ENCODE measurements at places on chromosomes 11 and 22.

- DNase-seq: peak; percentile 83
Observed at GRCh38 chr22:41367039-41367679, 14.6 kb upstream of the TEF start.

- no peak for DNase-seq
Observed at GRCh38 chr11:211295-211694, 3.8 kb downstream of the RIC8A start.

DNA sequence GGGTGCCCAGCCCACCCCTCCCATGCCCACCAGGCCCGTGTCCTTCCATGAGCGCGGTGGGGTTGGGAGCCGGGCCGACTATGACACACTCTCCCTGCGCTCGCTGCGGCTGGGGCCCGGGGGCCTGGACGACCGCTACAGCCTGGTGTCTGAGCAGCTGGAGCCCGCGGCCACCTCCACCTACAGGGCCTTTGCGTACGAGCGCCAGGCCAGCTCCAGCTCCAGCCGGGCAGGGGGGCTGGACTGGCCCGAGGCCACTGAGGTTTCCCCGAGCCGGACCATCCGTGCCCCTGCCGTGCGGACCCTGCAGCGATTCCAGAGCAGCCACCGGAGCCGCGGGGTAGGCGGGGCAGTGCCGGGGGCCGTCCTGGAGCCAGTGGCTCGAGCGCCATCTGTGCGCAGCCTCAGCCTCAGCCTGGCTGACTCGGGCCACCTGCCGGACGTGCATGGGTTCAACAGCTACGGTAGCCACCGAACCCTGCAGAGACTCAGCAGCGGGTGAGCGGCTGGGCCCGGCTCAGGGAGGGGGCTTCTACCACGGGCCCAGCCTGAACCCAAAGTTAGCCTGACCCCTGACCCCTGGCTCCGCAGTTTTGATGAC, 3.0 kb downstream of the PKP3 start:
- no peak for DNase-seq

DNA sequence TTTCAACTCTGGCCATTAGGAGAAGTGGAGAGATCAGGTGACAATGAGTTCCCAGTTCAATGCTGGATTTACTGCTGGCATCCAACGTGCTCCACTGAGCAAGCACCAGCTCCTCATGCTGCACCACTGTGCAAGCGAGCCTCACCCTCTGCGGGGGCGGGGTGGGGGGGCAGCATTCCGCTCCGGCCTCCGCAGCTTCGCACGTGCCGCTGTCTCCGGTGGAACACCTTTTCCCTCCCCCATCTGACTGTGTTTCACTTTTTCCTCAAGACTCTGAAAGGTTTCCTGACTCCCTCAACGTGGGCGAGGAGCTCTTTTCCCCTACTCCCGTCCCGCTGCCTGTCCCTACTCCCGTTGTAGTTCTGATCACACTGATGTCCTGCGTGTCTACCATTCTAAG, 835 bp upstream of the RHOD start:
- peak; percentile 19 for DNase-seq

DNA sequence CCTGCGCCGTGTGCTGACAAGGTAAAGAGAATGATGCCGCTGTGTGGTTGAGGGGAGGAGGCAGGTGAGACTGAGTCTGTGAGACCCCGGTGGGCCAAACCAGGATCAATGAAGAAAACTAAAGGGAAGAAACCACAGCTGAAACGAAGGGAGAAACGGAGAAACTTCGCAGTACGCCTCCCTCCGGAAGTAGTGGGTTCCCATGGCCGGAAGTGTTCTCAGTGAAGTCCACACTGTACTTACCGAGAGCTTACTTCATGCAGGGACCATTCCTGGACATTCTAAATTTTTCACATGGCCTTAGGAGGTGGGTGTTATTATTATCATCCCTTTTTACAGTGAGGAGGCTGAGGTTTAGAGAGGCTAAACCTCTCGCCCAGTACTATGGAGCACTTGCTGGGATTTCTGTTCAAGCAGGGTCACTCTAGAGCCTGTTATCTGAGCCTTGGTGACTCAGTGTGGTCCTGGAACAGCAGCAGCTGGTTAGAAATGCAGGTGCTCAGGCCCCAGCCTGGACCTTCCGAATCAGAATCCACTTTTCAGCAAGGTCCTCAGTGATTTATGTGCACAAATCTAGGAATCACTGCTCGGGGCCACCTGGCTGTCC, 17.9 kb downstream of the CD5 start:
- no peak for DNase-seq

DNA sequence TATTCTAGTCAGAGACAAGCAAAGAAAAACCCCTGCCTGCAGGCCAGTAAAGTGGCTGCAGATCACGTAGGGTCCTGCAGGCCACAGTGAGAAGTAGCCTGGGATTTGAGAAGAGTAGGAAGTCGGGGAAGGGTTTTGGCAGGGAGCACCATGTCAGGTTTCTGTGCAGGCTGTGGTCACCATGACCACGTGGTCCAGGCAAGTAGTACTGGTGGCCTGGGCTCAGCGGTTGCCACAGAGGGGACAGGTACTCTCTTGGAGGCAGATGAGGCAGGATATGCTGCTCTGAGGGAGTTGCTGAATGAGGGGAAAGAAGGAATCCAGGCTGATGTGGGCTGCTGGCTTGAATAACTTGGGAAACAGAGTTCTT, 46.5 kb downstream of the PISD start:
- DNase-seq: no peak

GRCh38 chr11:133386262-133386661, 146.0 kb downstream of the OPCML start:
- DNase-seq: no peak

DNA sequence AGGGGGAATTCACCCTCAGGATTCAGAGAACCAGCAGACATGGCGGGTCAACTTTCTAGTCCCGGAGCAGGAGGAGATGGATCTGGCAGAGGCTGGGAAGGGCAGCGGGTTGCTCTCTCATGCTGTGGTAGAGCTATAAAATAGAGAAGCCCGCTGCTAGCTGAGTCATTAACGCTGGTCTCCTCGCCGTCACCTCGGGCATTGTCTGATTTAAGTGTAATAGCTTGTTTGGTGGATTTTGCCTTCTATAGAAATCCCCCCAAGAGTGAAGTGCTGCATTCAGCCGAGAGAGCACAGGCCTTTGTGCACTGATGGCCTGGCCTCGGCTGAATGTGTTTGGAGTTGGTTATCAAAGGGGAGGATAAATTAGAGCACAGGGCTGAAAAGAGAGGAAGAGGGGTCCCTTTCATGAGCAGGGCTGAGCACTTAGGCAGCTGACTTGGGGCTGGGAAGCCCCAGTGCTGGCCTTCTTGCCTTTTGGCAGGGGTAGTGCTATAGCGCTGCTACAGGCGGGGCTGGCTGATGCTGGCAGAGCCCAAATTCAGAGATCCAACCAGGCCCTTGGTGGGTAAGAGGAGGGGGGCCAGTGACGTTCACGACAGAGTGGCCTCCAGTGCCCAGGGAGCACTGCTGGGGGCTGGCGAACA, 161.1 kb upstream of the CADM1 start:
- no peak for DNase-seq

- DNase-seq: no peak
Observed at GRCh38 chr11:75267171-75267970, 26.8 kb downstream of the TPBGL start.

GRCh38 chr11:26096451-26096850, 235.5 kb upstream of the ANO3 start:
- DNase-seq: no peak

DNA sequence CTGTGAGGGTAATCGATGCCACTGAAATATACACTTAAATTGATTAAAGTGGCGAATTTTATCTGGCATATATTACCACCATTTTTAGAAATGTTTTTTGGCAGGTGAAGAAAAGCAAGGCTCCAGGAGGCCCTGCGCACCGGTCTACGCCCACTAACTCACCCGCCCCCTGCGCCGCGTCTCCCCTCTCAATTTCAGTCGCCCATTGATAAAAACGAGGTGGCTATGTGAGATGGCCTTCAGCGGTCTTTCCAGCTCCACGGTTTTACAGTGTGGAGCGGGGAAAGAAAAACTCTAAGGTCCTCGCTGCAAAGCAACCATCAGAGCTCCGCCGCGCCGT, 602 bp upstream of the AQP11 start:
- DNase-seq: no peak

DNA sequence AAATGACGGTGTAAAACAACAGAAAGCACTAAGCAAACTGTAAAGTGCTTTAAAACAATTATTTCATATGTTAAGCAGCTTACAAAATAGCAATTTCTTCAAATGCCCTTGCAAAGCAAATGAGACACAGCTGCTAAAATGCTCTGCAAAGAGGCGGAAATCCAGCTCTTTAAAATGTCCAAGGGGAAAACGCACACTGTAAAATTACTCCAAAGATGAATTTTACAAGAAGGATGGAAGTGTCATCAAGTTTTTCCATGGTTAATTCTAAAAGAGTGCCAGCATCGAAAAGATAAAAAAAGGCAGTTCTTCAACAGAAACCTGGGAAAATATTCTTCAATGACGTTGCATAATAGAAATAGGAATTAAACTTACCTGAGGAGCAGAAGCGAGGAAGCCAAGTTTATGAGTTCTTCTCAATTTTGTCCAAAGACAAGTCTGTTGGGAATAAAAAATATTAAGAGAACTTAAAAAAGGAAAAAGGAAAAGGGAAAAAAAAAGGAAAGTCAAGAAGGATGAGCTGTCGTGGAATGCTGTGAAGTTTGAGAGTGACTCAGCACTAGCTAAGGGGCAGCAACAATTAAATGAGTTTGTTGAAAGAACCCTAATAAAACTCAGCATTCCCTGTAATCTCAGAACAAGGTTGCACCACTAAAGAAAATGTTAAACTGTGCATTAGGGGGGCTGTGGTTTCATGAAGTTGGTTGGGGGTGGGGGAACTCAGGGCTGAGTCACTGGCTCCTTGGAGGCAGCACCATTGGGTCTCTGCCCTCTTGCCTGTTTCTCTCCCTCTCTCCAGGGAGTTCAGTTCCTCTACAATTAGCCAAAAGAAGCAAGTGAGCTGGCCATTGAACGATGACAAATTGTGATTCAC, 64.2 kb upstream of the BLID start:
- DNase-seq: peak; percentile 72

DNA sequence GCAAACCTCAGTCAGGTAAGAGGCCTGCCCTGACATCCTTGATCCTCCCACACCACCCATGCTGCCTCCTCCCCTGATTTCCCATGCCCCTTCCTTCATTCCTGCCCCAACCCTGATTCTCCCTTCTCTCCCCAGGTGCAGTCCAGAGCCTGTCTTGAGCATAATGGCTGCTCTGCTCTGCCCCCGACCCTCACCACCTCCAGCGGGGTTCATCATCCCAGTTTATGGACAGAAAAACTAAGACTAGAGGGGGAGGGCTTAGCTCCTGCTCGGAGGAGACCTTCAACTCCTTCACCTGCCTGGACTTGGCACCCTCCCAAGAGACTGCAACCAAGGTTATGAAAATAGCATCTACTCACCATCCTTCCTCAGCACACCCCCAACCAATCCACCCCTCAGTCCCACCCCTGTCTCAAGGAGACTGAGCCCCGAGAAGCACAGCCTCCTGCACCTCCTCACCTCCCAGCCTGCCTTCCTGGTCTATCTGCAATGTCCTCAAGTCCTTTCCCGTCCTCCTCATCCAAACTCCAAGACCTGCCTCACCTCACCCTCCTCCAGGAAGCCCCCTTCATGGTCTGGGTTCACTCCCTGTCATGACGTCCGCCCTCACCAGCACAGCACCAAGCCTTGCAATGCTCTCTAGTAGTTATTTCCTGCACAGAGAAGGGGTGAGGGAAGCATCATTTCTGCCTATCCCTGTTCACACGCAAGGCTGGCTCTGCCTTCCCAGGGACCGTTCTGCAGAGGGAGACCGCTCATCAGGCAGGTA, 103.1 kb downstream of the PDE2A start:
- no peak for DNase-seq

DNA sequence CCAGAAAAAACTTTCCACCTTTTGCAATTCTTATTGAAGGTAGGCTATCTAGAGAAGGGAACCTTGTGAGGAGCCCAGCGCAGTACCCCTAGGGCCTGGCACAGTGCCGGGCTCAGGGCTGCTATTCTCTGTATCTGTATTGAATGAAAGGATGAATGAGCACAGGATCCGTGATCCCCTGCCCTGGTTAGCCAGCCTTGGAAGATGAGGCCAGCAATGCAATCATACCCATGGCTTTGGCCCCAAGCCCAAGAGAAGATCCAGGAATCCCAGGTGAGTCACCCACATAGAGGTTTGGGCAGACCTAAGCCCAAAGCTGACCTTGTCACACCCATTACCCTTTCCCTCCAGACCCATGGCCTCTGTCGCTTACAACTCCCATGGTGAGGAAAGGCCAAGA, 92.5 kb upstream of the CD82 start:
- DNase-seq: no peak

GRCh38 chr11:34890089-34890488, 26.1 kb downstream of the APIP start:
- no peak for DNase-seq

DNA sequence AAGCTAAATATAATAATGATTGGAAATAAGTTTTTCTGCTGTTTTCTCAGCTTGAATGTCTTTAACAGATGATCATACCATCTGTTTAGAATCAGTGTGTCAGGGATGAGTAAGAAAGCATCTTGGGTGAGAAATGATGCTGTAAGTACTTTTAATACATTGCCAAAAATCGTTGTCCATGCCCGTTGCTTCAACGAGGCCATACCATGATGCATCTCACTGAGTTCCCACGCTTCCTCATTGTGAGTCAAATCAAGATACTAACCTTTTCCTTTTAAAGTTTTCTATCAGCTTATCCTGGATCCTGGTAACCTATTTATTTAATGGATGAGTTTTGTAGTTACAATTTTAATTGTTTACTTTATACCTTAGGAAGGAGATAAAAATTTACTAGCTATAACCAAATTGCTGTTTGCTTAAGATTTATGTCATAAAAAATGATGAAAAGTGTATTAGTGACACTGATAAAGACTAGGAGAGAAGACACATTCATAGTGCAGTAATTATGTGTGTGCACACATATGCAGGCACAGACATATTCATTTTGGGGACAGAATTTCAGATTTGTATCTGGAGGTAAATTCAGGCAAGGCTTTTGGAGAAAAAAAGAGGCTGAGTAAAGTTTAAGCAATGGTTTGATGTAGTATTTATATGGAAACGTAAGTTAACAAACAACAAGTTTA, 154.8 kb downstream of the UVRAG start:
- no peak for DNase-seq

DNA sequence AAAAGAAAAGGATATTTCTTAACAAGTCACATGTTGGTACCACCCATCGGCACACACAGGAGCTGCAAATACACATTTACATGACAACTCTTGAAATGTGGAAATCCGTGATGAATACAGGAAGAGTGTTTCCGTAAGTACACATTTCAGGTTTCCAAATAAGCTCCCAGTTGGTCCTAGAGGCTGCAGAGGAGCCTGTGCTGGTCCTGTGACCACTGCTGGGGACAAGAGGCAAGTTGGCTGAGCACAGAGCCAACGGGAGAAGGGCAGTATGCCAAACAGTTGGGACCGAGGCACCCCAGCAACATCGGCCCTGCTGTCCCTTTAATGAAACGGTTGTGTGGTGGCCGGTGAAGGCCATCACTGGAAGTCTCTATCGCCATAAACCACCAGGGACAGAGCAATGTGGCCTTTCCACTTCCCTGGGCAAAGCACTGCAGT, 38.5 kb upstream of the ARFGAP3 start:
- DNase-seq: no peak

Measured in kidney glomerular epithelial cell (primary cell).